ENCODE measurements at places on chromosomes 5 and 9.

DNA sequence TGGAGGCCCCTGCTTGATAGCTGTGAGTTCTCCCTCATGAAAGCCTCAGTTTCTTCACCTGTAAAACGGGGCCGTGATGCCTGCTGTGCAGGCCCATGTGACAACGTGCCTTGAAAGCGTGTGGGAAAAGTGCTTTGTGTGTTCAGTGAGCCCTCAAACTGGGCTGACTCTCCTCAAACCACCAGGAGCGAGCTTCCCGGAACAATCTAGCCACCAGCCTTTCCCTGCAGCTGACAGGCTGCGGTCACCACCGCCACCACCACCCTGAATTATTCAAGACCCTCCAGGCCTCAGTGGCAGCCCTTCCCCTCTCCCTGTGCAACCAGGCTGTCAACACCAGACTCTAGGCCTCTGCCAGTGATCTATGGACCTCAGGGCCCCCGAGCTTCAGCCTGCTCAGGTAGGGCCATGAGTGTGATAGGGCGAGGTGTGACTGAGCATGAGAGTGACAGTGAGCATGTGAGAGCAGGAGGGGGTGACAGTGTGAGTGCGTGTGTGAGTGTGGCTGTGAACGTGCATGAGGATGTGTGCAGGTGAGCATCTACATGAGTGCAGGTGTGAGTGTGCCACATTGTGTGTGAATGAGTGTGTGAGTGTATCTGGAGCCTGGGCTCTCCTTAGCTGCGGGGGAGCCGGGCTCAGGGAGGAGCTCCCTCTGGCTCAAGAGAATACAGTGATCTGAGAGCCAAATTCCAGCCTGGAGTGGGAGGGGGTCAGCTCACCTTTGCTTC is 53.3 kb upstream of the PSD2 start:
- no peak for DNase-seq

DNA sequence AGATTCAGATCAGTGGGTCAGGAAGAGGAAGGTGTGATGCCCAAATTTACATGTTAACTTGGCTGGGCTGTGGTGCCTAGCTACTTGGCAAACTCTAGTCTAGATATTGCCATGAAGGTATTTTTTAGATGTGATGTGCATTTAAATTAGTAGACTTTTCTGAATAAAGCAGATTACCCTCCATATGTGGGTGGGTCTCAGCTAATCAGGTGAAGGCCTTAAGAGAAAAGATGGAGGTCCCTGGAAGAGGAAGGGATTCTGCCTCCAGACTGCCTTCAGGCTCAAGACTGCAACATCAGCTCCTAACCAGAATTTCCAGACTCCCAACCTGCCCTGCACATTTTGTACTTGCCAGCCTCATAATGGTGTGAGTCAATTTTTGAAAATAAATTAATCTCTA is 115.8 kb downstream of the CEMIP2 start:
- no peak for DNase-seq

DNA sequence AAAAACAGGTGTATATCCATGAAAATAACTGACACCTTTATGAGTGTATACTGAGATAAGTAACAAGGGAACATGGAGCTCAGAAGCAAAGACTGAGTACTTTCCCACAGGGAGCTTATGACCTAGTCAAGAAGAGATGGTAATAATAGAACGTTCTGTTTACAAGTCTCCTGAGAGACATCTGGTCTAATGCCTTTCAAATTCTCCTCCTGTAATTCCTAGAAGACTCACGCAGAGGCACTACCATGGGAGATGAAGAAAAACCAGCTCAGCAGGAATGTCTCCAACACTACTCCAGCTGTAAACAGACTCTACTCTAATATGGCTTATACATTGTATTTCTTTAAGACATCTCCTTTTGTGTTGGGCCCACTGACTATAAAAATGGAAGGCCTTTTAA is 503.6 kb upstream of the TUSC1 start:
- no peak for DNase-seq

- DNase-seq: no peak
These were observed 186.1 kb downstream of the SMC2 start for GRCh38 chr9:104280178-104280560.

GRCh38 chr5:170560938-170561337 is 57.1 kb downstream of the KCNIP1 start:
- DNase-seq: no peak

Measured in GM12892 (cell line).